ENCODE measurements at places on chromosomes 4 and X.
A peak's percentile ranks its signal among the peaks of the same experiment; 100 is the strongest.

GRCh38 chrX:50469206-50469605 is 1.4 kb downstream of the DGKK start:
- no peak for DNase-seq

GRCh38 chr4:79935274-79935673 is 137.8 kb downstream of the ANTXR2 start:
- DNase-seq = no peak

DNA sequence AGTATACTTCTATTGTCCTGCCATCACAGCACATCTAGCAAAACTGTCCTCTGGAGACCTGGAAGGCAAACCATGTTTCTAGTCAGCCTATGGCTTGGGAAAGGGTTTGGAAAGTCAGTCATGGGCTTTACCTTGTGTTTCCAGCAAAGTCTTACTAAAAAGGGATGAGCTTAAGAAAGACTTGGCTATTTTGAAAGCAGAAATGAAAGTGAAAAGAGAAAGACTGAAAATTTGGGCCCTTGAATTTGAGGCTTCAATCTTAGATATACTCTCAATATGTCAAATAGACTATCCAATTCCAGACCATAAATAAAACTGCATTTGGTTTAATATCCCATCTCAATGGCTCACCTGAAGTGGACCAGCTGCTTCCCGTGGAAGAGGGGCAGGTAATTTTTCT is 127.9 kb downstream of the ZNF330 start:
- DNase-seq = no peak

DNA sequence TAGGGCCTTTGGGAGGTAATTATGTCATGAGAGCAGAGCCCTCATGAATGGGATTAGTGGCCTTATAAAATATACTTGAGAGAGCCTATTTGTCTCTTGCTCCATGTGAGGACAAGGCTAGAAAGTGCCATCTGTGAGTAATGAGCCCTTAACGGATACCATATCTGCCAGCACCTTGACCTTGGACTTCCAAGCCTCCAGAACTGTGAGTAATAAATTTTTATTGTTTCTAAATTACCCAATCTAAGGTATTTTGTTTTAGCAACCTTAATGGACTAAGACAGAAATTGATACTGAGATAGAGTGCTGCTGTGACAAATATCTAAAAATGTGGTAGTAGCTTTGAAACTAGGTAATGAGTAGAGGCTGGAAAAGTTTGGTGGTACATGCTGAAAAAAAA is 285.0 kb upstream of the DIPK2B start:
- DNase-seq = no peak

GRCh38 chr4:156931267-156931666 is 40.3 kb downstream of the PDGFC start:
- peak; percentile 57 for DNase-seq

- DNase-seq = no peak
Observed at GRCh38 chr4:169885893-169886292, 128.1 kb upstream of the HPF1 start.

DNA sequence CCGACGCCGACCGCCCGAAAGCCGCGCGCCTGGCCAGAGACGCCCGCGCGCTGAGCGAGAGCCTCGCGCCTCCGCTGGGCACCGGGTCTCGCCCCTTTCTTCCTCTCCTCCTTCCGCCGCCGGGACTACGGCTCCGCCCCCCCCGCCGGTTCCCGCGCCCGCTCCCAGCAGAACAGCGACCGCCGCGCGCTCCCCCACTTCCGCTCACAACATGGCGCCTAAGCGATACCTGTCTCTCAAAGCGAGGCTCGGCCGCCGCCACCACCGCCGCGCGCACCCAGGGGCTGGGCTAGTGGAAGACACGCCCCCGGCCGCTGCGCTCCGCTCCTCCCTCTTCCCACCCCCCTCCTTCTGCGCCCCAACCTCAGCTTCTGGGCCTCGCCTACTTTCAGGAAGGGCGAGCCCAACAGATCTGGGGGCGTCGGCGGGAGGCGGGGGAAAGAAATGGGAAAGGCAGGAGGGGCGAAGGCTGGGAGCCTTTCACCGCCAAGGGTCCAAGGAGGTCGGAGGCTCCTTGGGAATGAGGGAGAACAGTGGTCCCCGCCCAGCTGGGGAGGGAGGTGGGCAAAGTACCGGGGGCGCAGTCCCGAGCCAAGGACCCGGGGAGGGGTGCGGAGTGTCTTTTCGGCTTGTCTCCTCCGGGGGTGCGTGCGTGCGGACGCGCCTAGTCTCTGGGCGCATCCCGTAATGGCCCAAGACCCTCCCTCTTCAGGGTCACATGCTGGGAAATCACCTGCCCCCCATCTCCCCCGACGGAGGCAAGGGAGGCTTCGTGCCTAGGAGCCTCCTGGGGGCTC is at the start of gene RPS6KA3:
TSS of gene RPS6KA3 (minus strand) at position 100 of the 797 bp plus-strand sequence. CDS start 277 bp downstream, outside the sequence.
- DNase-seq = no peak

DNA sequence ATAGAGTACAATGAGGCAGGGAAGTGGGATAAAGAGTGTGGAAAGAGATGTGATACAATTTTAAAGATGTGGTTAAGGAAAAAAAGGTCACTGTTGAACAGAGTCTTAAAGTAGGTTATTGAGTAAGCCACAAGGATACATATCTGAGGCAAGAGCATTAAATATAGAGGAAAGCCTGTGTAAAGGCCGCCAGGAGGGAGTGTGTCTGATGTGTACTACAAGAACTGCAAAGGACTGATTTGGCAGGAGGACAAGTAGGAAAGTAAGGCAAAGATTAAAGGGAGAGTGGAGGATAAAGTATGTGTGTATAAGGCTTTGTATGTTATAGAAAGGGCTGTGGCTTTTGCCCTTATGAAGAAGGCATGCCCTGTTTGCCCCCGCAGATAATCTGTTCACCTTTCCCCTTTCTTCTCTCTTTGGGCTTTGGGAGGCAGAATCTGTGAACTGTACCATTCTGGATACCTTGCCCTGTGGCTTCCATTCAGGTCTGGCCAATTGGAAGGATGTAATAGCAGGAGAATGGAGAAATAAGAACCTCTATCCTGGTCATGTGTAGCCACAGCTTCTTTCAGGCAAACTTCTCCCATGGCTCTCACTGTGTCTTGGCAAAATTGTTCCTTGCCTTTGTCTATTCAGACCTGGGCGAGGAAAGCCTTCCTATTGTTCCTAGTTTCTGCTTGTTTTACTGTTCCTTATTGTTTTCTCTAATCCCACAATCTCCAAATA is 68.9 kb upstream of the FAM47B start:
- DNase-seq = no peak

- DNase-seq = no peak
Observed at GRCh38 chr4:62449538-62449937, 1249.4 kb downstream of the ADGRL3 start.

DNA sequence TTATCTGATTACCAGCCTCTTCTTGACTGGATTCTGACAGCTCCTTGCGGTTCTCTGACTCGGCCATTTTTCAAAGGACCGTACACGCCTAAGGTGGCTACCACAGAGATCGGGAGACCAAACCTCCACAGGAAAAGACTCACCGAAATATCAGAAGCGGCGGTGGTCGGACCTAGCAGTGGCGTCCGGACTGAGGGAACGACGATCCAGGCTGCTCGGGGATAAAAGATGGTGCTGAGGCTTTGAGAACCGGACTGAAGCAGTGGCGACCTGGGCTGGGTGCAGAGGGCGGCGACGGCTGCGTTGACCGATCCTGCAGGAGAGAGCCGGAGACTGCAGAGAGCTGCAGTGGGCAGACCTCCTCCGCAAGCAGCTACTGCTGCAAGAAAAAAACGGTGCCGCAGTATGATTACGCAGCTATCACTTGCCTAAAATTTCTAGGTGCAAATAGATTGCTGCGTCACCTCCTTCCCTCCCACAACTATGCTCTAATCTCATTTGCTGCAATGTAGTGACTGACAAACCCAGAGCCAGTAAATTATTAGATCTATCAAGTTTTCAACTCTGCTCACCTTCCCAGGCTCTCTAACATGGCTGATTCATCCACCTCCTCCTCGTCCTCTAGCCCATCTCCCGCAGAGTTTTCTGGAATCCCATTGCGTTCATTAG is at the start of gene NAP1L2:
TSS of gene NAP1L2 (minus strand) at position 426 of the 669 bp plus-strand sequence. CDS start at position 67, 359 bp downstream.
- no peak for DNase-seq

DNA sequence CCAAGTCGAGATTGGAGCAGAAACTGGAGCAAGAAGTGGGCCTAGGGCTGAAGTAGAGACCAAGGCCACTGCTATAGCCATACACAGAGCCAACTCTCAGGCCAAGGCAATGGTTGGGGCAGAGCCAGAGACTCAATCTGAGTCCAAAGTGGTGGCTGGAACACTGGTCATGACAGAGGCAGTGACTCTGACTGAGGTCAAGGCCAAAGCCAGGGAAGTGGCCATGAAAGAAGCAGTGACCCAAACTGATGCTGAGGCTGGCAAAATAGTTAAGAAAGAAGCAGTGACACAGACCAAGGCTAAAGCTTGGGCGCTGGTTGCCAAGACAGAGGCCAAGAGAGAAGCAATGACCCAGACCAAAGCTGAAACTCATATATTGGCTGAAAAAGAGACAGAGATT is 3.5 kb downstream of the ARMCX4 start:
- DNase-seq = no peak

- no peak for DNase-seq
Observed at GRCh38 chr4:56940971-56941370, 33.3 kb downstream of the REST start.

DNA sequence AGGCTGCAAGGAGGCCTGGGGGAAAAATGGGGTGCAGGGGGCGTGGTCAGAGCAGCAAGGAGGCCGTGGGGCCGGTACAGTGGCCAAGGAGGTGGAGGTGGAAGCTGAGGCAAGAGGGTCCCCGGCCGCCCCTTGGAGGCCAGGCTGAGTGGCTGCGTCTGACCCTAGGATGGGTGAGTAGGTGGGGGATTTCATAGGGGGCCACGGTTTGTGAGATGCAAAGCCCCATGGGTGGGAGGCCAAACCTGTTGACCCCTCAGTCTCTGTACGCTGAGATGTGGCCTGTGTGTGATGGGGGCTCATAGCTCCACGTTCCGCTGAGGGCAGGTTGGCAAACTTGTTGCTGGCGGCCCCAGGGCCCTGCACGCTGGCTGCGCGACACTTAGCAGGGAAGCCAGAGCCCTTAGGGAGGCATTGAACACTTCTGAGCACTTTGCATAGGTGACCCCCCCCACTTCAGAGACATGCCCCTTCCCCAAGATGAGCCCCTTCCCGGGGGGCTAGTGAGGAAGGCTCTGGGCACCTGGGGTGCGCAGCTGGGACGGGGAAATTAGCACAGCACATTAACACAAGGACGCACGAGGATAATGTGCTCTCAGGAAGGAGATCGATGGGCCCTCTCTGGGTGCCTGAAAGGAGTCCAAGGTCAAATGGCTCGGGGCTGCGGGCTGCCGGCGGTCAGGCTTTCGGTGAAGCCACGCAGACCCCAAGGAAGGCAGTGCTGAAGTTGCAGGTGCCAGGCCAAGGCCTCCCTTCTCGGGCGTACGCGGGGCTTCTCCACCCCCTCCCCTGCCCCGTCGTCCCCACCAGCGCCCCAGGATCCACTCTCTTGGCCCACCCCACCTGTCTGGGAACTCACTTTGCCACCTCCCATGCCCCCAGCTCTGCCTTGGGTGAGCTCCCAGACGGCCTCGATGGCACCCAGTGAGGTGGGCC is 107.4 kb downstream of the HMX1 start:
- DNase-seq = no peak

GRCh38 chrX:71637848-71638247 is 19.5 kb upstream of the CXCR3 start:
- peak; percentile 21 for DNase-seq

GRCh38 chr4:155491336-155492120 is 114.8 kb upstream of the MAP9 start:
- DNase-seq = no peak
